ENCODE measurements at places on chromosomes 3 and 15.

DNA sequence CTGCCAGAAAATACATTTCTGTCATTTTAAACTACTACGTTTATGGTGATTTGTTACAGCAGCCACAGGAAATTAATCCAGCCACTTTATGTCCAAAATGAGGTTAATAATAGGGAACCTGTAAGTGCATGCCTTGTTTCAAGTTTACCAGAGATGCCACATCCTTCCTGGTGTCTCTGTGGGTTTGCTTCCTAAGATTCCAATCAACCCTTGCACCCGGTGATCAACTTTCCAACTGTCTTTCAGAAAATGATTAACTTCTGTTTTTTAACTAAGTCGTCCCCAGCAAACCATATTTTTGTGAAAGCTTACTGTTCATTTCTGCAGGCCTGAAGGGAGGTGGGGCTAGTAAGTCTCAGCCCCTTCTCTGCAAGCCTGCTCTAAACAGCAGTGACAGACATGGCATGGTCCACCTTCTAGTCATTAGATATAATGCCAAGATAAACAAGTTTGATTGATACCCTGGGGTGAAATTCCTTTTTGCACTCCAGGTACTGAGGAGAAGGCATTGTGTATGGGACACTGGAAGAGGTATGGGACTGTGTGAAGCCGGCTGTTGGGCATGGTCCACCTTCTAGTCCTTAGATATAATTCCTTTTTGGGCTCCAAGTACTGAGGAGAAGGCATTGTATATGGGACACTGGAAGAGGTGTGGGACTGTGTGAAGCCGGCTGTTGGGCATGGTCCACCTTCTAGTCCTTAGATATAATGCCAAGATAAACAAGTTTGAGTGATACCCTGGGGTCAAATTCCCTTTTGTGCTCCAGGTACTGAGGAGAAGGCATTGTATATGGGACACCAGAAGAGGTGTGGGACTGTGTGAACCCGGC, 11.1 kb upstream of the TMC3 start:
- peak; percentile 33 for DNase-seq

GRCh38 chr15:67832897-67833709, 6.7 kb downstream of the RNU6-1 start:
- DNase-seq = no peak

- no peak for DNase-seq
Observed at GRCh38 chr3:157225001-157225400, 65.1 kb upstream of the CCNL1 start.

DNA sequence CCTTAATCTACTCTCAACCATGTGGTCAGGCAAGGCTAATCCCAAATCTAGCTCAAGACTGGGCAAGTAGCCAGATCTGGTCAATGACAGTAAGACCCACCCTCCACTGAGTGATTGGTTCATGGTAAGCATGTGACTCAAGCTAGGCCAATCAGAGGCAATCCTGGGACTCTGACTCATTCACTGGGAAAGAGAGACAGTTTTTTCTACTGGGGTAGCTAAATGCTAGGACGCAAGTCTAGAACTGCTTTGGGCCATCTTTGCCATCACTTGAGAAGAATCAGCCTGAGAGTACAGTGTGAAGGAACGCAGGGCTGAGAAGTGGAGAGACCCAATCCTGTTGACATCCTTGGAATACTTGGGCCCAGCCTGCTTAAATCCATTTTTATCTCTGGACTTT, 9.4 kb upstream of the RAD18 start:
- DNase-seq = peak; percentile 78

GRCh38 chr15:64824929-64825430, 467 bp downstream of the PIF1 start:
- peak; percentile 46 for DNase-seq

GRCh38 chr3:31725976-31726375, 193.3 kb downstream of the STT3B start:
- DNase-seq = no peak

GRCh38 chr3:33758281-33758680, 40.1 kb upstream of the PDCD6IP start:
- no peak for DNase-seq

DNA sequence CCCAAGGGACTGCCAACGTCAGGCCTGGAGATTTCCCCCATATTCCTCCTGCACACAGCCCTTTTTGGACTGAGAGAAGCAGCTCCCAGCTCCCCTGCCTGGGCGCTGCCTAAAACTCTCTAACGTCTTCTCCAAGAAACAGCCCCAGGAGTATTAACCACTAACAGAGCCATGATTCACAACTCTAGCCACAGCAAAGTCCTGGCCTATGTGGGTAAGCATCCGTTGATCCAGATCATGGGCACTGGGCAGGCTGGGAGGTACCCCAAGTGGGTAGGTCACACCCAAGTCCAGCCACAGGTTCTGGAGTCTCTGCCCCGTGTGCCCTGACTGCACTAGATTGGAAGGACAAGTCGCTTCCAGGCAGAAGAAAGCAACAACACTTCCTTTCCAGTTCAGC, 31.9 kb downstream of the NBEAL2 start:
- DNase-seq = no peak

DNA sequence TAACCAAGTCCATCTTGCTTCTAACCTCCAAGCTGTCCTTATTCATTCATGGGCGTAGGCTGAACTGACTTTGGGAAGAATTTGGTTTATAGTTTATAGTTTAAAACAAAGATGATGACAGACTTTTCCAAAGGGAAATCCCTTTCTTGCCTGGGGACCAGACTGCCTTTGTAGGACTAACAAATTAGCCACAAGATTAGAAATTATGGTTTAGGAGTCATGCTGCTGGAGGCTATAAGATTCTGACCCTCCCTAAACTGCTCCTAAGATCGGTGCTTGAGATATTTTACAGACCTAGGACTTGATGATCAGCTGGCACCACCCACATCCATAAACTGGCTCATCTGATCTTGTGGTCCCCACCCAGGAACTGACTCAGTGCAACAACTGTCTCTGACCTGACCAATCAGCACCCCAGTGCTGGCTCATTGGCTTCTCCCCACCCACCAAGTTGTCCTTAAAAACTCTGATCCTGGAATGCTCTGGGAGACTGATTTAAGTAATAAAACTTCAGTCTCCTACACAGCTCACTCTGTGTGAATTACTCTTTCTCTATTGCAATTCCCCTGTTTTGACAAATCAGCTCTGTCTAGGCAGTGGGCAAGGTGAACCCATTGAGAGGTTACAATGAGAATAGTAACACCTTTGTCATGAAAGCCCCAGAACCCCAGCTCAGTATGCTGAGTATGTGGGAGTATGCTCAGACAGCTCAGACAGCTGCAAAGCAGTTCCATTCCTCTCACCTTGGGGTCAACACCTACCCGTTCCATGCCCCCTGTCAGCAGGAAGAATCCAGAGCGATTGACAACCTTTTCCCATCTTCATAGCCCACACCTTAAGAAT, 51.6 kb upstream of the C15orf39 start:
- DNase-seq = peak; percentile 87

DNA sequence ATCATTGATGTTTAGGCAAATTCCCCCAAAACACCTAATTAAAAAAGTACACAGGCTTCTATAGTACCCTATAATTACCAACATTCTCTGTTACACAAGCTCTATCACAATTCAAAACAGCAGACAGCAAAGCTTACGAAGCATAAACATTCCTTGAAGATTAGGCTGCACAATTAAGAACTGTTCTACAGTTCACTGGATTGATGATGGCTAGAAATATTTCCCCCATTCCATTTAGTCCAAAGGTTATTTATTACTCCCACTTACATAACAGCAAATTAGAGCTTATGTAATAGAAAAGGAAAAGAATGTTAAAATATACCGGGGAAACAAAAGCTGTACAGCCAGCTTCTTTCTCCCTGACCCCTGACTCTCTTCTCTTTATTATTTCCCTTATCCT, 49.3 kb downstream of the UACA start:
- DNase-seq = no peak

- peak; percentile 72 for DNase-seq
Observed at GRCh38 chr3:167691366-167691765, 37.6 kb upstream of the WDR49 start.

GRCh38 chr3:110859336-110859735, 212.3 kb upstream of the NECTIN3 start:
- no peak for DNase-seq

DNA sequence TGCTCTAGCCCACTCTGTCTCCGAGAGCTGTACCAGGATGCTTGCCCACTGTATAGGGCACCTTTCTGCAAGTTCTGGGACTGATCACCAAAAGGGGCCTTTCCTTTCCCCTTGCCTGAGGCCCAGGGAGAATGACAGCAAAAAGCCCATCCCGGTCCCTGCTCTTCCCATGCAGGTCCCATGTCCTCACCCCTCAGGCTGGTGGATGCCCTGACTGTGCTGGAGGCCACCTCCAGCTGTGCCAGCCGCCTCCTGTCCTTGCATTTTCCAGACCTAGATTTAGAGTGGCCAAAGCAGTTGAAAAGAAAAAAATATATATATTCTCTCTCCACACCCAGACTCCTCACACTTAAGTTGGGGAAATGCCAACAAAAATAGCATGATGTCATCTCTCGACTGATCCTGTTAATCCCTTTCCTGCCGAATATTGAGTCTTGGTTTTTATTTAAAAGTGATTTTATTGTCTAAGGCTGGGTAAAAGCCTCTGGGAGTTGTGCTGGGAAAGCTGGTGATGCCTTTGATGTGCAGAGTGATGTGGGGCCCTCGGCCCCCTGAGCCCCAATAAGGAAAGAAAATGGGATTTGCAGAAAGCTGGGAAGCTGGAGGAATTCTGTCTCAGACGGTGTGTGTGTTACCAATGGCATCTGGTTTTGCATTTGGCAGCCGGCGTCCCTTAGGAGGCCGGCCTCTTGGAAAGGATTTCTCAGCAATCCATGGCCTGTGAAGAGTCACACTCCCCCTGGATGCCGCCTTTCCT, 29.3 kb upstream of the TPM1 start:
- no peak for DNase-seq

GRCh38 chr3:88408935-88409334, 259.2 kb downstream of the C3orf38 start:
- DNase-seq = no peak

- DNase-seq = no peak
Observed at GRCh38 chr3:150158943-150159625, 188.4 kb upstream of the PFN2 start.

DNA sequence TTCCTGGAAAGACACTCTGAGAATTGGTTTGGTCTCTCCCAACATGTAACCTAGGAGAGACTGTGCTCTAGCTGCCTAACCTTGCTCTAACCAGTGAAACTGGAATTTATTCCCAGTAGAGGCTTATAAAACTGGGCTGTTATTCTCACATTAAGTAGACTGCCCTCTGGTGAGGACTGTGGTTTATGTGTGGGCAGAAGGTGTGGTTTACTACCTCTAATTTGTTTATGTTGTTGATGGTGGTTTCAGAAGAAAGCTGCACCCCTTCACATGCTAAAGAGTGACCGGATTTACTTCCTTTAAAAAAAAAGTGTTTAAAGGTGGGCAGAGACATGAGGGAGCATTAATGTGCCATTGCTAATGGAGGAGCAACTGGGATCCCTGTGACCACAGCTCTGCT, 273.2 kb downstream of the MECOM start:
- DNase-seq = peak; percentile 63

GRCh38 chr15:62834686-62835329, 207.7 kb upstream of the TPM1 start:
- DNase-seq = no peak

DNA sequence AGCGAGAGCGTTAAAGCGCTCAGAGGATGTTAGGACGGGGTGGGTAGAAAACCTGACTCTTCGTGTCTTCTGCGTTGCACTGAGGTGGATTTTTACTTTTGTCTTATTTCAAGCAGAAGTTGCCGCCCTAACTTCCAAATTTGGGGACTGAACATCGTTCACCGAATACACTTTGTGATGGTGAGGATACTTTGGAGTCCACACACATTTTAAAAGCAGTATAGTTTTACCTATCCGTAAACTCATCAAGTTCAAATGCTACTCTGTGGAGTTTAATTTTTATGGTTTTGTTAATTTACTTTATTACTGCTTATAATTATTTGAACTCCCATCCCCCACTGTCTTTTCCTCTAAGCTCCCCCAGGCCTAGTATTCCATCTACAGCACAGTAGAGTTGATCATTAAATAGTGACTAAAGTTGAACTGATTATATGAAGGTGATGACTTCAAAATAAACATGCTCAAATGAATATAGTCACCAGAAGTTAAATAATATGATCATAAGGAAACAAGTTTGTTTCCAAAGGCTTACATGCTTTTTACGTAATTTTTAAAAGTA, 617 bp upstream of the EOGT start:
- peak; percentile 47 for DNase-seq

DNA sequence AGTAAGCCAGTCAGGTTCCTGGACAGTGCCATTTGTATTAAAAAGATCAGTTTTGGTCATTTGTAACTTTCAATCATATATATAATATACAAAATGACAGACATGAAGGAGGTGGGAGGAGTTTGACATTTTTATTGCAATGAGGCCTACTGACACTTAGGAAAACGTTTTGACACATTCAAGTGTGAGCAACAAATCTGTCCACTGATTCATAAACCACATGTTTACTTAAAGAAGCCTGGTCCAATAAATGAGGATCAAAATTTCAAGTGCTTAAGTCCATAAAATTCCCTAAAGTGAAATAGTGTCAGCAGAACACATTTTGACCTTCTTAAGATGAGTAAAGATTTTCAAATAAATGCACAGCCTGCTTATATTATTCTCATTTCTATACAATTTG, 137.3 kb downstream of the MECOM start:
- no peak for DNase-seq

- no peak for DNase-seq
Observed at GRCh38 chr3:103977417-103977816, 1389.3 kb upstream of the ALCAM start.

DNA sequence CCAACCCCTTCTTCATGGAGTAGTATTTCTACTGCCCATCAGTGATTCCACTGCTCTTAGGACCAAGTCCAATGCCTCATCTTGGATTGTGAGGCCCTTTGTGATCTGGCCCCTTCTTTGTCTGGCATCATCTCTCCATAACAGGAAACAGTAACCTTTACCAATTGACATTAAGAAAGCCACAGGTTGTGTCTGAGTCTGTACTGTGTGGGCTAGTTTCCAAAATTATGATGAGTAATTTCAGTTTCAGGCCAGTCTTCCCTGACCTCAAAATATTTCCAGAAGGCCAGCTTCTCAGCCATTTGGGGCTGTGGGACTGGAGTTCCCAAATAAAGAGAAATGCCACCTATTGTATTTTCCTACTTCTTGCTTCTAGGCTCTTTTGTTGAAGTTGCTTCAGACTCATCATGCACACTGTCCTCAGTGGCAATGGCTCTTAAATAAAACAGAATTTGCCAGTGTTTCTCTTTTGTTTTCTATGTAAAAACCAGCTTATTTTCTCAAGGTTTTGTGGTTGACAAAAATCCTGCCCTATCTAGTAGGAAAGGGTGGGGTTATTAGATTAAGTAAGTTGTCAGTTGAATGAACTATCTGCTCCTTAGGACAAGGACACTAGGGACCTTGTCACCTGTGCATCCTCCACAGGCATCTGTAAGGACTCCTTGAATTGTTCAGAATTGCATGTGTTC, 47.0 kb upstream of the ACKR4 start:
- peak; percentile 41 for DNase-seq

Data from hematopoietic multipotent progenitor cell treated with erythropoietin and hydrocortisone succinate and interleukin-3 and kit ligand, for 6 days (in vitro differentiated cells).